Activated CD4-positive, alpha-beta T cell treated with anti-CD3 and anti-CD28 coated beads, Interleukin-2, amount 50 U/mL, for 24 hours (primary cell): ENCODE measurements at places on chromosomes 3 and 15.

- no peak for DNase-seq
Observed at GRCh38 chr15:88542342-88542733, 4.1 kb downstream of the DET1 start.

DNA sequence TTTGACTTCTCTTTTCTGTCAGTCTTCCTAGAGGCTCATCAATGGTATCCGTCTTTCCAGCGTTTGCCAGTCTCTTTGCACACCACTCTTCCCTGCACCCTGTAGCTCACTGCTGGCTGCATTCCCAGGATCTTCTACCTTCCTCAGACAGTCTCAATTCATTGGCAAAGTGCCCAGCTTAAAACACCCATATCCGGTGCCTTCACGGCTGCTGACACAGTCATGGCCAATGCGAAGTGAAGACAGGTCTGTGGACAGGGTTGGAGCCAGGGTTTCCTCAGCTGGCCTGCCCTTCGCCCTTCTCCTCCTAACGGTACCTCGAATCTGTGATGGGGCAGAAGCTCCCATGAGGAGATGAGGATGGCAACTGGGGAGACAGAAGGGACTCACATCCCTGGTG, 36.1 kb downstream of the PTH1R start:
- no peak for DNase-seq

GRCh38 chr3:47817609-47818008, 14.7 kb downstream of the DHX30 start:
- no peak for DNase-seq

DNA sequence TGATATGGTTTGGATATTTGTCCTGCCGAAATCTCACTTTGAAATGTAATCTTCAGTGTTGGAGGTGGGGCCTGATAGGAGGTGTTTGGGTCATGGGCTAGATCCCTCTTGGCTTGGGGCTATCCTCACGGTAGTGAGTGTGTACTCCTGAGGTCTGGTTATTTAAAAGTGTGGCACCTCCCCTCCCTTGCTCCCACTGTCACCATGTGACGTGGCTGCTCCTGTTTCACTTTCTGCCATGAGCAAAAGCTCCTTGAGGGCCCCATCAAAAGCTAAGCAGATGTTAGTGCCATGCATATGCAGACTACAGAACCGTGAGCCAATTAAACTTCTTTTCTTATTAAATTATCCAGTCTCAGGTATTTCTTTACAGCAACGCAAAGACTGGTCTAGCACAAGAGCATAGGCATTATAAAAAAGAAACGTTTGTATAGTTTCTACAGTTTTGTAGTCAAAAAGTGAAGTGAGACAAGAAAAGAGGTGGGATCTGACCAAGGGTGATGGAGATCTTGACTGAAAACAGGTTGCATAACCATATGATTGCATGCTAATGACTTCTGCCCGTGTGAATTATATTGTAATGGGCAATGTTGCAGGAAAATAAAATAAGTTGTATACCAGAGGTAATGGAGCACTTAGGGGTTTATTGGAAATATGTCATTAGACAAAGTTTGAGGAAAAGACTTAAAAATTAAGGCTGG, 28.5 kb upstream of the CLASP2 start:
- no peak for DNase-seq

DNA sequence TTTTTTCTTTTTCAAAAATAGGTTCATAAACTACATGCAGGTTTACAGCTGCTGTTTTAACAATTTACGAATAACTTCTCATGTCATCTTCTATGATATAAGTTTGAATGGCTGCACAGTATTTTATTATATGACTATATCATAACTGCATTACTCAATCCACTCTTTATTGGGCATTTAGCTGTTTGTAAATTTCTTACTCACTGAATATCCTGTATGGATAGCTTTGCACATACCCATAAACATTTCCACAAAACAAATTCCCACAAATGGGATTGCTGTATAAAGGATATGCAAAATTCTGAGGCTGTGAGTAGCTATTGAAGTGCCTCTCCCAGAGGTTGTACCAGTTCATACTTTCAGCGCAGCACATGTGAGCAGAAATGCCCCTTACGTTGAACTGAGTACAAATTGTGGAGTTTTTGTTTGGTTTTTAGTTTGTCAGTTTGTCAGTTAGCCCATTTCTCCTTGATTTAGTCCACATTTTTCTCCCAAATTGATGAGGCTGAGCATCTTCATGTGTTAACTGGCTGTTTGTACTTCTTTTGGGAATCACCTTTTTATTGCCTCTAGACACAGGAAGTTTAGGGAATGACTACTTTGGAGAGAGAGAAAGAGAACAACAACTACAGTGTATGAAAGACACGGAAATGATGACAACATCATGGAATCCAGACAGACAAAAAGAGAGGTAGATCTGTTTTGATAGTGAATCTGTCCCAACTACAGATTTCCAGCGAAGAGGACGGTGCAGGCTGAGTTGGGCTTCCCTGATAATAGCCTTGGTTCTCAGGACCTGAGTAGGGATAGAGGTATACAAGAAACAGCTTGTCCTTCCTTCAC, 24.8 kb downstream of the TTC23 start:
- no peak for DNase-seq

GRCh38 chr3:168141405-168141998, 45.8 kb upstream of the GOLIM4 start:
- no peak for DNase-seq

GRCh38 chr15:51692154-51692553, 10.9 kb downstream of the SCG3 start:
- DNase-seq: no peak

GRCh38 chr15:75230016-75230343, 28.2 kb upstream of the GOLGA6C start:
- no peak for DNase-seq

DNA sequence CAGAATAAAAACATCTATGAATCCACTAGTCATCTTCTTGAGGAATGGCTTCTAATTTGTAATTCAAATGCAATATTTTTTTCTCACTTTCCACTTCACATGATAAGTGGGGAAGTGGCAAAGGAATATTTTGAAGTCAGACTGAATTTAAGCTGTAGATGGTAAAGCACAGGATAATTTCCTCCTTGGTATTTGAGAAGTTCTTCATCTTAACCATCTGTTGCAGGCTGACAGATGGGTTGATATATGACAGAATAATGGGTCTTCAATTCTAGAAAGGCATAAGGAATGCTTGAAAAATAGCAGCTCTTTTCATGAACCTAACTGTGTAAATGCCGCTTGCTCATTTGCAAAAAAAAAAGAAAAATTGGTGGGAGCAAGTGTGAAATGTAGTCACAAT, 66.5 kb upstream of the SNTN start:
- no peak for DNase-seq

DNA sequence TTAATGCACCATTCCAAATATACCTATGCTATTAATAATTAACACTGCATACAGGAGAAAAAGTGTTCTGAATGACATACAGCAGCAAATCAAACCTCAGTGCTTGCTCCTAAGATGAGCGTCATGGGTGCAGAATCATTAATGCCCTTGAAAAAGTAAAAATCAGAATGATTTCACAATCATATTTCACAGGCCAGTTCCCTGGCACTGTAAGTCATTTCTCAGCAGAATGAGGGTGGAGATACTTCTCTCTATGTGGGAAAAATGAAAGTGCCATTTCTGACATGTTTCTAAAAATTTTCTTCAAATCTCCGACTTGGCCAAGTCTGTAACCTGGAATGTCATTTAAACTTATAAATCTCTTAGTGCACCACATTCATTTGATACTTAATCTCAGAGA, 549.8 kb upstream of the AGTR1 start:
- DNase-seq: no peak

DNA sequence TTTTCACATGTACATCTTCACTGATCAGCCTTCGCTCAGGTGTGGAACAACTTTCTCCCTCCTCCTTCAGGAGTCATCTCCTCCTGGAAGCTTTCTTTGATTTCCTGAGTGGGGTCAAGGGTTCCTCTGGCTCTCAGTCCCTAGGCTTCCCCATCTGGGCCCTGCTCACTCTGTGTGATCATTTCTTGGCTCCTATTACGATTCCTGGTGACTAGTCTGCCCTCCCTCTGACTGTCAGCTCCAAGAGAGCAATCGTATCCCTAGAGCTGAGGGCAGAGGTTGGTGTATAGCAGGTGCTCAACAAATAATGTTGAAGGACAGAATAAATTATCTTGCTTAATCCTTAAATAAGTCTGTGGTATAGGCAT, 15.3 kb upstream of the PRKCD start:
- DNase-seq: no peak

GRCh38 chr3:105094588-105094987, 272.1 kb upstream of the ALCAM start:
- no peak for DNase-seq

DNA sequence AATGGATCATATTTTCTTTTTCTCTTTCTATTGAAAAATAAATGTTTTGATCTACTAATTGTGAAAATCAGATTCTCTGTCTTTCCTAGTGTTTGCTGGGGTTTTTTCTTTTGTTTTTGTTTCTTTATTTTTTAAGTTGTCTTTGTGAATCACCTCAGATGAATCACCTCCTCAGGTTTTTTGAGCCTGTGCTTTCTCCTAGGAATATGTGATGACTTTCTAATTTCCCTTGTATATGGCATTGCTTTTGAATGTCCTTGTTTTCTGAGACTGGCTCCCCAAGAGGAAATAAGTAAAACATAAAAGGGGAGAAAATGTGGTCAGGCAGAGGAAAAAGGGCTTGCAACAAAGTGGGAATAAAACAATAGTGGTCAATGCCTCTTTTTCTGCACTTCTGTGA, 750.0 kb downstream of the ZPLD1 start:
- DNase-seq: no peak

GRCh38 chr3:195063581-195064193, 207.3 kb downstream of the XXYLT1 start:
- no peak for DNase-seq

- DNase-seq: no peak
Observed at GRCh38 chr15:91866971-91867372, 13.5 kb downstream of the SLCO3A1 start.

GRCh38 chr3:194259982-194260766, 91.0 kb downstream of the CPN2 start:
- DNase-seq: no peak

GRCh38 chr3:2967871-2968270, 142.3 kb downstream of the IL5RA start:
- DNase-seq: no peak

DNA sequence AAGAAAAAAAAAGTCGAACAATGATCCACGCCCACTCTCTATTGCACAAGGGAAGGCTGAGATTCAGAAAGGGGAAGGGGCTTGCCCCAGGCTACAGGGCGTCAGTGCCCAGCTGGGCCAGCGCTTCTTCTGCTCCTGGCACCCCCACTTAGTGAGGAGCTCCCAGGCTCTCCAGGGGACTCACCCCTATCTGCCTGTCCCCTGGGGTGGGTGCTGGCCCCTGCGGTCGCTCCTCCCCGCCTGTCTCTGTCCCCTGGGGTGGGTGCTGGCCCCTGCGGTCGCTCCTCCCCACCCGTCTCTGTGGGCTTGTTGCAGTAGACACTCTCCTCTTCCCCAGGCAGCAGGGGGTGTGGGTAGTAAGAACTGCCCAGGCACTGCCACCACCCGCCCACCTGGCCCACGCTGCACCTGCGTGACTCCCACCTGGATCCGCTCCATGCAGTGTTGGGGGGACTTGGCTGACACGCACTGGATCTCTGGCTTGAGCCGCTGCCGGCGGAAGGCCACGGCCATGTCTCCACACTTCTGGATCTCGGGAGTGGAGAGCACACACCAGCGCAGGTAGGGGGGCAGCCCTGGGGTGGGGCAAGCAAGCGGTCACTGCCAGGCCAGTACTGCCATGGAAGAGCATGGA, 14.6 kb downstream of the MELTF start:
- no peak for DNase-seq

- DNase-seq: no peak
Observed at GRCh38 chr3:181790561-181790960, 78.8 kb downstream of the SOX2 start.

GRCh38 chr3:52339612-52340011, 23.5 kb downstream of the DNAH1 start:
- DNase-seq: peak; percentile 55

GRCh38 chr15:94526071-94526689, 294.8 kb downstream of the MCTP2 start:
- no peak for DNase-seq

- DNase-seq: no peak
Observed at GRCh38 chr15:78205337-78205736, 29.0 kb downstream of the ACSBG1 start.

- no peak for DNase-seq
Observed at GRCh38 chr3:168049367-168049974, 46.3 kb downstream of the GOLIM4 start.

DNA sequence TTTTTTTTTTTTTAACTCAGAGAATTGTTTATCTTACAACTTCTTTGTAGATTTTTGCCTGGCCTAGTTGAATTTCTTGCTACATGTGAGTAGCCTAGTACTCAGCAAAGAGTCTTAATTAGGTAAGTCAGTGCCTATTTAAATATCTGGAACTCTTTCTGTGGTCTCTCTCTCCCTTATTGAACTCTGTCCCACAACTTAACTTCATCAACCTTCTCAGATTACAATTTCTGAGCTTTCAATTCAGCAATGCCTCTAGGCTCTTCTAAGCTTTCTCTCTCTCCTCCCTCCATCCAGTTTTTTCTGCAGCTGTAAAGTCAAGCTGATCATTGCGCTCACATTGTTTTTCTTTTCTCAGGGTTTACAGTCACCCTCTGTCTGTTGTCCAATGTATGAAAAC, 517.6 kb upstream of the ROBO1 start:
- no peak for DNase-seq

- DNase-seq: no peak
Observed at GRCh38 chr15:77710637-77711036, 77.9 kb upstream of the LINGO1 start.

GRCh38 chr3:47394881-47395280, 14.1 kb downstream of the PTPN23 start:
- DNase-seq: no peak

GRCh38 chr3:184600685-184601377, 39.2 kb downstream of the EPHB3 start:
- no peak for DNase-seq

DNA sequence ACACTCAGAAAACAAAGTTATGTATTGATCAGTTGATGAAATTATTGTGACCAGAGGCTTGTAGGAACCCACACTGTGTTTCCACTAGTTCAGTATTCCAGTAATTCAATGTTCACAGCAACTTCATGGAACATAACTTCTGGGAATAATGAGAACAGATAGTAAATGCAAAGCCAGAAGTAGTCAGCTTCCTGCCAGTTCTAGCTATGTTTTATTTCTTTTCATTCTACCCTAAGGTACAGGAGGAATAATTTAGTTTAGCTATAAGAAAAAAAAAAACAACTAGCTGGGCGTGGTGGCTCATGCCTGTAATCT, 48.6 kb downstream of the ARHGEF26 start:
- no peak for DNase-seq

- no peak for DNase-seq
Observed at GRCh38 chr3:21310161-21310560, 440.8 kb downstream of the ZNF385D start.

GRCh38 chr3:69671082-69671952, 67.9 kb upstream of the MITF start:
- DNase-seq: no peak

DNA sequence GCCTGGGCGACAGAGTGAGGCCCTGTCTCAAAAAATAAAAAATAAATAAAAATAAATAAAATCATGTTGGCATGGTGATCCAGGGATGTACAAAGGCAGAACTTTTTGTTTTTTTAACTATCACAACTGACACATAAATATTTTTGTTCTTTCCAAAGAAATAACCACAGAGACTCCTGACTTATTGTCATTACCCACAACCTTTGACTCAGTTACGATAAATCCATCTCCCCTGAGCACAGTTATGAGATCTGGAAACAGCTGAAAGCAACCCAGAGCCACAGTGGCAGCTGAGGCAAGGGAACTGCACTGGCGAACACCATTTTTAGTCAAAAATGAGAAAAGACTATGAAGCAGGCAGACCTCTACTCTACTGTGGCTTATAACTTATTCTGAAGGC, 24.0 kb downstream of the OSBPL10 start:
- no peak for DNase-seq

GRCh38 chr15:70090436-70091296, 7.1 kb downstream of the TLE3 start:
- no peak for DNase-seq
